ENCODE measurements at places on chromosomes 11 and 22.

DNA sequence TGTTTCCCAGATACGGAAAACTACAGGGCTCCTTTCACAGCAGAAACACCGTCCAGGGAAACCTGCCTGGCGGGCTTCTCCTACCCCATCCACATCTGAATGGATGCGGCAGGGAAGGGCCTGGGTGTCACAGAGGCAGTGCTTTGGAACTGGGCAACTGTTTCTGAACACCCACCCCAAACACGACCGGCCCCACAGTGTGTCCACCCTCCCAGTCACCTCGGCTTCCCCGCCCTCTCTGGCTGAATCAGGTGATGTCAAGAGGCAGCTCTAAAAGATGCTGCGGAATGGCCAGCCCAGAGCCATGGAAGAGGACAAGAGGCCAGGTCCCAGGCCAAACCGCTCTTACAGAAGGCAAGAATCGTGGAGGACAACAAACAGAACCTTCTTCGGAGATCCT, 22.0 kb downstream of the IFT27 start:
- no peak for DNase-seq

- no peak for DNase-seq
Measured at GRCh38 chr22:42928969-42929837, 72.1 kb upstream of the ARFGAP3 start.

DNA sequence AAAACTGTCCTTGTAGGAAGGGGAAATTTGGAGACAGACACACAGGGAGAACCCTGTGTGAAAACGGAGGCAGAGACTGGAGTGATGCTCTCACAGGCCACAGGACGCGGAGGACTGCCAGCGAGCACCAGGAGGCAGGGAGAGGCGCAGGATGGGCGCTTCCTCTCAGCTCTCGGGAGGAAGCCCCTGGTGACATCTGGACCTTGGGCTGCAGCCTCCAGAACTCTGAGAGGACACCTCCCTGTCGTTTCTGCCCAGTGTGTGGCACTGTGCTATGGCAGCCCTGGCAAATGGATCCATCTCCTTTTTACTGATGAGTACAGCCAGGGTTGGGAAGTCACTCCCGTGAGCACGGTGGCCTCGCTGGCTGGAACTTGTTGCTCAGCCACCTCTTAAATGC, 73.9 kb downstream of the LRRC32 start:
- DNase-seq: no peak

- no peak for DNase-seq
Measured at GRCh38 chr22:22348127-22348814, 103.7 kb downstream of the VPREB1 start.

- peak; percentile 20 for DNase-seq
Measured at GRCh38 chr22:43388420-43388851, 23.4 kb upstream of the MPPED1 start.

GRCh38 chr11:12404436-12404835, 27.1 kb downstream of the PARVA start:
- DNase-seq: no peak

GRCh38 chr11:86910592-86910991, 44.6 kb downstream of the FZD4 start:
- DNase-seq: no peak

- DNase-seq: no peak
Measured at GRCh38 chr22:49373289-49373666, 454.4 kb downstream of the BRD1 start.

DNA sequence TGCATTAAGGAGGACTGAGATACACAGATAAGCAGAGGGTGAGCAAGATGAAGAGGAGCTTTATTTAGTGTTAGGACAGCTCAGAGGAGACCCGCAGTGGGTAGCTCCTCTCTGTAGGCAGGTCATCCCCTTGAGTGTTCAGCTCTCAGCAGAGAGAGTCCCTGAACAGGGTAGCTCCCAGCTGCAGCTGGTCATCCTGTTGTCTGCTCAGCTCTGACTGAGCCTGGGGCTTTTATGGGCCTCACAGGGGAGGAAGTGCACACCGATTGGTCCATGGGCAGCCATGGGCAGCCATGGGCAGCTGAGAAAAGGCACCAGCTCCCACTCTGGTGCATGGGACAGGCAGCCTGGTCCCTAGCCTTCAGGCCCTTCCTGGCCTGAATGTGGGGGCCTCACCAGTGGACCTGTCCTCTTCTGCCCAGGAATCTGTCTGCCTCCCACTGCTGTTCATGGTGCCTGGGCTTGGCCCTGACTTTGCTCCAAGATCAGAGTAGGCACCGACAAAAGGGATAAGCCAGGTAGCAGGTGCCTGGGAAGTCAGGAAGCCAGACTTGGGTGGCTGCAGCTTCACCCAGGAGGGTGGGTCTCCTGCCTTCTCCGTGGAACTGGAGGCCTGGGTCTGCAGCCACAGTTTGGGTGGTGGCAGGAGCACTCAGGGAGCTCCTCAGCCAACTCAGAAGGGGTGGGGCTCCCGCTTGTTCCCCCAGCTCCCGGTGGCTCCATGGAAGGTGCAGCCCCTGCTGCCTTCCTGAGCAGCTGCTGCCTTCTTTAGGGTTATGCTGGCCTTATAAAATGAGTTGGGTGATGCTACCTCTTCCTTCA, 54.7 kb downstream of the MYEOV start:
- DNase-seq: no peak

- DNase-seq: no peak
Measured at GRCh38 chr11:111520560-111520959, 6.0 kb downstream of the HOATZ start.

DNA sequence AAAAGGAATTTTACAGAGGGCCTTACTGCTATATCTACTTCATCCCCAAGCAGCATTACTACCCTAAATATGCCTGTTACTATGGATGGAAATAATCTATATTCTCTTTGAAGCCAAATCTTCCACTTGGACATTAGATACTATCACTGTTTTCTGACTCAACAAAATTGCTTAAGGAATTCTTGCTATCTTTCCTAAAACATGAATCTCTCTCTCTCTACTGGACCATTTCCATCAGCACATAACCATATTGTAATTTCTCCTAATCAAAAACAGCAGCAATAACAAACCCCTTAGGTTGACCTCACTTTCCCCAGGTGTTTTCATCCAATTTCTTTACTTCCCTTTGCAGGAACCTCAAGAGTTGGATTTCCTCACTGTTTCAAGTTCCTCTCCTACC, 67.9 kb upstream of the BLID start:
- DNase-seq: no peak

Data from C1 segment of cervical spinal cord (tissue), 14 donors.